C1 segment of cervical spinal cord (tissue), 14 donors: ENCODE measurements at places on chromosomes 6 and 20.
A peak's percentile ranks its signal among the peaks of the same experiment; 100 is the strongest.

DNA sequence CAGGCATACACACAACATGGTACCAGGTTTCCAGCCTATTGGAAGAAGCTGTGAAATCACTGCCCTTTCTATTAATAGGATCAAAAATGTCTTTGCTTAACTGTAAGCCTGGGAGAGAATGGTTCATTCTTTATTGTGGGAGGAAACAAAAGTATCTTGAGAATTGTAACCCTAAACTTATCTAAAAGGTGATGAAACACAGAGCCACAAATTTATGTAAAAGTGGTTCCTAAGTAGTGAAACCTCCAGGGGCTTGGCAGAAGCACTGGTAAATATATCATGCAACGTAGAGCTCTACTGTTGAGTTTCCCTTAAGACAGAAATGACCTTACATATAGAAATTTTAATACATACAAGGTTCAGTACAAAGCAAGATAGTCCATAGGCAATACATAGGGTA is 17.2 kb upstream of the NOX3 start:
- no peak for DNase-seq

DNA sequence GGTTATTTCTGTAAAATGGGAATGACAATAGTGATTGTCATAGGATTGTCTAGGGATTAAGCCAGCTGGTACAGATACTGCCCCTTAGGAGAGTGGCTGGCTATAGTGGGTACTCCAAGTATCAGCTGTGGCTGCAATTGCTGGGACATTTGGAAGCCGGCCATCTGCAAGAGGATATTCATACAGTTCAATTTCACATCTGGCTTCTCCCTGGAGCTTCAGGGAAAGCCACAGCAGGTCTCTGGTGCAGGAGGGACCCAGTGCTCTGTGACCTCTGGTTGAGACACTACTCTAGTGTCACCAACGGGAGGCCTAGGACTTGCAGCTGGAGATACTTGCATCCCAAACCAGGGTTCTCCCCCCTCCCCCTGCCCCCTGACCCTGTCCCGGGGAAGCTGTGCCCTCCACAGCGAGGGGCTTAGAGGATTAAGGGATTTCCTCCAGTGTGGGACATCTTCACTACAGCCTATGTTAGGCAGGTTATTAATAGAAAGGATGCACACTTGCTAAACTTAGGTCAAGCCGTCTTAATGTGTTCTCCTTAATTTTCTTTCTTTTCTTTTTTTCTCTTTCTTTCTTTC is 2.7 kb downstream of the SLC2A10 start:
- DNase-seq = no peak

DNA sequence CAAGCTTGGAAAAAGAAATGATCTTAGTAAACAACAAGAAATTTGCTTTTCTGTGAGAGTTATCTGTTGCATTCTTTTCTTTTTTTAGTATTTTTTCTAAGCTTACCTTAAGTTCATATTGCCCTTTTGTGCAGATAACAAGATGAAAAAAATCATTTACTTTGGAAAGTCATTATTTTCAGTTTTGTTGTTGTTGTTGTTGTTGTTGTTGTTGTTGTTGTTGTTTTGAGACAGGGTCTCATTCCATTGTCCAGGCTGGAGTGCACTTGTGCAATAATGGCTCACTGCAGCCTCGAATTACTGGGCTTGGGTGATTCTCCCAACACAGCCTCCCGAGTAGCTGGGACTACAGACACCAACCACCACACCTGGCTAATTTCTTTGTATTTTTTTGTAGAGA is 8.8 kb upstream of the STX11 start:
- DNase-seq = no peak

DNA sequence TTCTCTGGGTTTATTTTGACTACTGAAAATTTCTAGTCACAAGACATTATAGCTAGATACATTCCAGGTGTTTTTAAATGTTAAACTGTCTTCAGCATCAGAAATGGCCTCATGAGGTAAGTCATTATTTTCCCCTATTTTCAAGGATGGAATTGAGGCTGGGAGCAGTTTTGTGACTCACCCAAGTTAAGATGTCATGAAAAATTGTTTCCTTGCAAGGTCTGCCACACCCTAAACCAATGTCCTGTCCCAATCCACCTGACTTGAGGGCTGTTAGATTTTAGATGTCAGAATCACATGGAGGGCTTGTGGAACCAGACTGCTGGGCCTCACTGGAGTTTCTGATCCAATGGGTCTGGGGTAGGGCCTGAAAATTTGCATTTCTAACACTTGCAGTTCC is 16.9 kb downstream of the SLC22A3 start:
- DNase-seq = no peak

- no peak for DNase-seq
Measured at GRCh38 chr6:109296452-109296851, 85.8 kb downstream of the CD164 start.

DNA sequence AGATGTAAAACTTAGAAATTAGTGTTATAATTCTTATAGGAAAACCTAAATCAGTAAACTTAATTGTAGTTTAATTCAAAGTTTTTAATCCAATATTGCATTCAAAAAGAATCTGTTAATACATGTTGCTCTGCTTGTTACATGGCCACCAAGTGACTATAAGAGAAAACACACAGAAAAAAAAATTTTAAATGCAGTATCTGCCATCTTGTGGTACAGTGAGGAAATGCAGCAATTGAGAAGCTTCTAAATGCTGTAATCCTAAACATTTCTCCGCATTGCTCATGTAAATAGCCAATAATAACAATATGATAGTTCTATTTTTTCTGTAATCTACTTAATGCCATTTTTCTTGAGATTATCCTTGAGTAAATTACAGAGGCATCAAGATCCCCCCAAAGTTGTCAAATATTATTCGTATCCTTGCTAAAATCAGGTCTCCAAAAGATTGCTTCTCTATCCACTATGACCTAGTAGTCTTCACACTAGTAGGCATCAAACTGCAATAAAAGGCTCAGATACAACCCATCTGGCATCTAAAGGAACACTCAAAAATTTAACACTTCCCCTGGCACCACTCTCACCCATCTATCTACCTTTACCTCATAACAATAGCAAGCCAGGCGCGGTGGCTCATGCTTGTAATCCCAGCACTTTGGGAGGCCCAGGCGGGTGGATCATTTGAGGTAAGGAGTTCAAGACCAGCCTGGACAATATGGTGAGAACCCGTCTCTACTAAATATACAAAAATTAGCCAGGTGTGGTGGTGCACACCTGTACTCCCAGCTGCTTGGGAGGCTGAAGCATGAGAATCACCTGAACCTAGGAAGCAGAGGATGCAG is 34.6 kb downstream of the HDAC2 start:
- DNase-seq = no peak

- DNase-seq = no peak
Measured at GRCh38 chr6:25913741-25914140, 16.8 kb downstream of the SLC17A2 start.

DNA sequence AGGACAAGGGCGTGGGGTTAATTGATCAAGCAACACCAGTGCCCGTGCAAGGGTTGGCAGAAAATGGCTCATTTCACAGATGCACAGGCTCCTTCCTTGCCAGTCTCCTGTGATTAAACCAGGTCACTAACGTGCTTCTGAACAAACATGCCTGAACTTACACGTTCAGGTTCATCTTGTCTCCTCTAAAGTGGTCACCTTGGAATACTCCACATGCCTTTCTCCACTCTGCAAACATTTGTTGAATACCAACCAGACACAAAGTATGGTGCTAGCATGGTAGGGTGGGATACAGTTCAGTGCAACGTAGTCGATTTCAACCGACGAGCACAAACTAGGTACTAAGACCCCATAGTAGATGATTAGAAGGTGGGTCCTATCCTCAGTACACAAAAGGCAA is 72.6 kb upstream of the PTPRT start:
- DNase-seq = no peak

- DNase-seq = no peak
Measured at GRCh38 chr6:47109281-47109680, 67.1 kb upstream of the ADGRF1 start.

- DNase-seq = no peak
Measured at GRCh38 chr6:10759312-10759839, 11.8 kb downstream of the TMEM14B start.

DNA sequence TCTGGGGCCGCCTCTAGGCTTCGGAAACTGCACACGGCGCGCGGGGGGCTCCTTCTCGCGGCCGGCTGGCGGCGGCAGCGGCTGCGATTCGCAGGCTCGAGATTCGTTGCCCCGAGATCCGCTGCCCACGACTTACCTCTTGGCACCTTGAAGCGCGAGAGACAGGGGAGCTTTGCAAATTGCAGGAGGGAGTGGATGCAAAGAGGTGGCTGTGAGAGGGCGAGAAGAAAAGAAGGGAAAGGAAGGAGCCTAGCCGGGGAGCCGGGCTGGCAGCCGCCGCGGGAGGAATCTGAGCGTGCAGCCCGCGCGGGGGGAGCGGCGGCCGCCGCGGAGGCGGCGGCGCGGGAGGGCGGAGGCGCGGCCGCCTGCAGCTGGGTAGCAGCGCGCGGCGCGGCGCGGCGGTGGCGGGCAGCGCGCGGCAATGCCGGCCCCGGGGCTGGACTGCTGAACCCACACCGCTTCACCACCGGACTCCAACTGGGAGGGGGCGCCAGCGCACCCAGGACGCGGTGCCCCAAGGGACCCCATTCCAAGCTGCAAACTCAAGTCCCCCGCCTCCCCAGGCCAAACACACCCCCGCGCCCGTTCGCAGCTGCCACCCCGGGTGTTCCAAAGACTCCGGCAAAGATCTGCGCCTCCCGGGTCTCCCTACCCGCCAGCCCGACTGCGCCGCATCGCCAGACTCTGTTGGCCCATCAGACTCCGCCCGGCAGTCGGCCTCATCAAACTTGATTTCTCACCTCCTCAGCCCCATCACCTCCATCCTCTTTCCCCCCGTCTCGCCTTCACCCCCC is 44.2 kb upstream of the SUPT3H start:
- DNase-seq = peak; percentile 49

- no peak for DNase-seq
Measured at GRCh38 chr20:10261702-10262101, 43.1 kb downstream of the SNAP25 start.

GRCh38 chr6:71402096-71402495 is 113.5 kb downstream of the OGFRL1 start:
- DNase-seq = no peak

DNA sequence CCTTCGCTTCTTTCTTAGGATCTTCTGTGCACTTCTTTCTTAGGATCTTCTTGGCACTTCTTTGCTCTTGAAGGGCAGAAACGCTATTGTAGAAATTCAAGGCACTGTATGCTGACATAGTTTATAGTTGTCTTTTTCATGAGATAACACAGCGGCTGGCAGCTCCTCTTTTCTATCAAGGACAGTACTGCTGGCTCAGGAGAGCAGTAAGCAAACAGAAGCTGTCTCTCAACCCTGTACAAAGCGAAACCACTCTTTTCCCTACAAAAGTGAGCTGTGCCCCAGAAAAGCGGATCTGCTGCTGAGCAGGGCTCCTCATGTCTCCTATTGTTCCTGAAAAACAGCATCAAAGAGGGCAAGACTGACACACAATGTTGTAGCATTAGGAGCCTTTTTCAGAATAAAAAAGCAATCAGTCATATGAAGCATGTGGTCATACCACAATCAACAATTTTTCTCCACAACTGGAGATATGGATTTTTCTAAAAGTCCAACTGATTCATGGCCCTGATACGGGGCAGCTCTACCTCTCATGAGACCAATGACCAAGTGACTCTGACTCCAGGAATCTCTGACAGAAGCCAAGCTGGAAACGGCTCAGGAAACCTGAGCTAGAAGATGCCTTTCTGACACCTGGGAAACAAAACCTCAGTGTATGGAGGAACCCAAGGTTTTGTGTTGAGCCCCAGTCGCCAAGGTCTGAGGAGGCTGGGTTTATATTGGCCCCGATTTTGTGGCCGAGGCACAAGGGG is 255.9 kb downstream of the ESR1 start:
- no peak for DNase-seq

DNA sequence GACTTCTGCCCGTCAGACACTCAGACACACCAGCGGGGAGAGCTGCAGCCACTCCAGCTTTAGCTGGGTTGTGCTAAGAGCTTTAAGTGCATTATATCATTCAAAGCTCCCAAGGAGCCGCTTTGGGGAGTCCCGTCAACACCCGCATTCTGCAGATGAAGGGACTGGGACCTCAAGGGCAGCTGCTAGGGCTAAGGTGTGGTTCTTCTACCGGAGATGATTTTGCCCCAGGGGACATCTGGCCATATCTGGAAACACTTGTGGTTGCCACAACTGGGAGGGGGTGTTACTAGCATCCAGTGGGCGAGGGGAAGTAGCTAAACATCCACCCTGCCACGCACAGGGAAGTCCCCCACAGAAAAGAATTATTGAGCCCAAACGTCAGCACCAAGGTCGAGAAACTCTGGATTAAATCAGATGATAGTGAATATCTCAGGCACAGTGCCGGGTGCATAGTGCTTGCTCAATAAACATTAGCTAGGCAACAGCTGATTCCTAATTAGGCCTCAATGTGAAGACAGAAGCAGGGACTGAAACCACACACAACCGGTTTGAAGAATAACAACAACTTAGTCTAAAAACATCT is 29.6 kb downstream of the PMEPA1 start:
- DNase-seq = no peak

- DNase-seq = no peak
Measured at GRCh38 chr6:122861594-122861993, 72.5 kb downstream of the SMPDL3A start.

DNA sequence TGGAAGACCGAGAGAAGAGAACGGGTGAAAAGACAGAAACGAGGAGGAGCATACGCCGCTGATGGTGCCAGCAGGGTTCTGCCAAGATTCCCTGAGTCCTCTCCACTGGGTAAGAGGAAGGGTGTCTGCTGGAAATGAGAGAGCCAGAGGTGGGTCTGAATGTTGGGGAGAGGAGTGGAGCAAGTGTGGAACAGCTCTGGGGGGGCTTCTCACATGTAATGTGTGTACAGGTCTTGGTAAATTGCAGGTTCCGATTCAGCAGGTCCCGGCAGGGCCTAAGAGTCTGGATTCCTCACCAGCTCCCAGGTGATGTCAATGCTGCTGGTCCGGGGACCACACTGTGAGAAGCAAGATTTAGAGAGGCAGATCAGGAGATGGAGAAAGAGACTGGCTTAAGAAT is 1.5 kb upstream of the EBF4 start:
- DNase-seq = no peak

GRCh38 chr6:6825193-6825784 is 236.8 kb downstream of the LY86 start:
- DNase-seq = no peak
